ENCODE measurements at places on chromosomes 6 and 20. TPM values are rescaled to one million over a fixed set of nuclear protein-coding genes. Genes with fewer than 3 reads are reported as not detected.

GRCh38 chr6:72636215-72636614, 14.4 kb downstream of the KCNQ5 start:
- DNase-seq: no peak

GRCh38 chr20:18645196-18645745, 57.4 kb downstream of the DTD1 start:
- no peak for DNase-seq

DNA sequence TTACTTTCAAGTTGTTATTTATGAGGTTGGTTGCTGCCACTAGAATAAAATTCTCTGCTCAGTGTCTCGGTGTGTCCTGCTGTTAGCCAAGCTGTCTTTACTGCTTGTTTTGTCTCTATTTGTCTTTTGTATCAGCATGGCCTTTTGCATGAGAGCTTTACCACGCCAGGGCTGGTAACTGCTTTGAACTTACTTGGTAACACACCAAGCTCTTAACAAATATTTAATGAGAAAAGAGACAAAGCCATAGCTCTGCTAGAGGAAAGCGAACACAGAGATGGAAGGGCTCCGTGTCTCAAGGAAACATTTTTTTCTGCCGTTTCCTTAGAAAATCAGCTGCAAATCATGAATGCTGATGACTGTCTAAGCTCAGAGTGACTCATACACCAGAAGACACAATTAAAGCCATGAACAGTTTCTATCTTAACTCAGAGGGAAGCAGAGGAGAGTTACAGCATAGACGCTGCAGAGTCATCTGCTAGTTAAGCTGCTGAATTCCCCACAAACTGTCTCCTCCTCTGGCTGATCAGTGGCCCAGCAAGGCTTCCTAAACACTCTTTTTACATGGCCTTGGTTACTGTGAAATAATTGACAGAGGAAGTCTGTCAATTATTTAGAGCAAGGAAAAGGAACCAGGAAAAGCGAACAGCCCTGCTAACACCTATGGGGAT, 44.8 kb downstream of the AGPAT4 start:
- no peak for DNase-seq

ISM1 gene
- 0.95 TPM for total RNA-seq

DNA sequence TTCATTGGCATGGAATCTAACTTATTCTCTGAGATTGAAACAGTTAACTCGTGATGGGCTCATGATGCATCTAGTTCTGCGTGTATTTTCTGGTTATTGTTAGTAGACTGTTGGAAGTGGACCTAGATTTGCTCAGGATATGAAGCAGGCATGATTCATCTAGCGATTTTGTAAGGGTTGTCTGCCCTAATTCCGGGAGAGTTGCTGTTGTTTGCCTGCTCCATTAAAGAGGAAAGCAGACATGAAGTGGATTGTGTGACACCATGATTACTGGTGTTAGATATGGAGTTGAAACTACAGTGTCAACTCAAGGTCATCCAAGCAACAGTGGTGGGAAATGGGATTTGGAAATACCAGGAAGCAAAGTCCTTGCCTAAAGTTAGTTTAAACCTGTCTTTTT, 41.0 kb downstream of the SOX4 start:
- DNase-seq: no peak

- peak; percentile 60 for DNase-seq
Measured at GRCh38 chr6:2733324-2733723, 17.4 kb downstream of the MYLK4 start.

All from mucosa of gallbladder (tissue), 1 donor.